ENCODE measurements at places on chromosomes 13 and 19.

DNA sequence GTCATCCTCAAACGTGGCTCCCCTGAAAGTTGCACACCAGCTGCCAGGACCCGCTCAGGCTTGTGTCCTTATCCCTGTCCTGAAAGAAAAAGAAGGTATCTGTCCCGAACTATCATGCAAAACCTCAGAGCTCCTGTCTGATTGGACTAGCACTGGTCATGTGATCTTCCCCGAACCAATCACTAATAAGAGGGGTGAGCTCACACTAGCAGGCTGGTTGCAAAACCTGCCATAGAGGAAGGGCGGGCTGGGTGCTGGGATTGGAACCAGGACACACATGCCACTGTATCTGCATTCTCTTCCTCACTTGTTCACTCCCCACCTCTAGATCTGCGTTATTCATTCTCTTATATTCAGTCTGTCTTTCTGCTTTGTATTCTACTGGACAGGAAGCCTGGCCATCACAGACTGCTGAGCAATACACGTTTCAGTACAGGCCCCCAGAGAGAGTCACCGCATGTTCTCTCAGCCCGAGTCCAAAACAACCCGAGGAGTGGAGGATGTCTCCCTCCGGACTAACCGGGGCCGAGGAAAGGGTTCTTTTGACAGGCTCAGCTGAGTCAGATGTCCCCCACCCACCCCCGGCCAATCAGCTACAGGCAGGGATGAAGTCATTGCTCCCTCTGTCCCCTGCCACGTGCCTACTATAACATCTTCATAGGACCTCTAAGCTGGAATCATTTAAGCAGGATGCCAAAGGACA is 97.7 kb downstream of the SIPA1L3 start:
- DNase-seq = peak; percentile 91

DNA sequence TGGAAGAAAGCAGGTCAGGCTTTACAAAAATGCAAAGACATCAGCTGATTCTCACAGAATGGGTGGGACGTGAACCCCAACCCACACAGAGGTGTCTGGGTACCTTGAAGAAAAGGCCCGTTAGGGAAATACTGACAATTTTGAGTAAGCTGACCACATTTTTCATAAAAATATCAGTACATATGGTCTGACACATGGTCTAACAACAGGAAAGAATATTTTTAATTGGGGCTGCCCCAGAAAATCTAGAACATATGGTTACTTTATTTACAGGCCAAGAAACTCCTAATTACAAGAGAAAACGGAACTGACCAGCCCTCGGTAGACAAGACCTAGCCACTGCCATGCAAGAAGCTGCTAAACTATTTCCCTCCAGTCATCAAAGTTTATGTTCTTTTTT is 48.7 kb upstream of the ITM2B start:
- no peak for DNase-seq

GRCh38 chr19:10549733-10550132 is 6.0 kb downstream of the ATG4D start:
- DNase-seq = no peak

GRCh38 chr19:900302-901111 is 7.2 kb downstream of the RNU6-9 start:
- no peak for DNase-seq

DNA sequence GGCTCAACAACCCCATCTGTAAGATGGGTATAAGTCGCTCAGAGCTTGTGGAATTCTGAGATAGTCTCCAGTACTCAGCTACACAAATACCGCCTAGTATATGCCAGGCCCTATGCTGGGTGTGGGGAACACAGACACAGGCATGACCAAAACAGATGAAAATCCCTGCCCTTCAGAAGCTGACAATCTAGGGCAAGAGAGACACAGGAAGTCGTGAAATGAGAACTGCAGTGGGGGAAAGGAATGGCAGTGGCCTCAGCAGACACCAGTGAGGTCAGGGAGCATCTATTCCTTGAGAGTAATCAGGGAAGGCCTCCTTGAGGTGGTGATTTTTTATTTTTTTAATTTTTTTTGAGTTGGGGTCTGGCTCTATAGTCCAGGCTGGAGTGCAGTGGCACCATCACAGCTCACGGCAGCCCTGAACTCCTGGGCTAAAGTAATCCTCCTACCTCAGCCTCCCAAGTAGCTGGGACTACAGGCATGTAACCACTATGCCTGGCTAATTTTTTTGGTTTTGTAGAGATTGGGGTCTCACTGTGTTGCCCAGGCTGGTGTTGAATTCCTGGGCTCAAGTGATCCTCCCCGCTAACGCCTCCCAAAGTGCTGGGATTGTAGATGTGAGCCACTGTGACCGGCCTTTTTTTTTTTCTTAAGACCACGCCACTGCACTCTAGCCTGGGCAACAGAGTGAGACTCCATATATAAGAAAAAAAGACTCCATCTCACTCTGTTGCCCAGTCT is 3.2 kb downstream of the TMIGD2 start:
- DNase-seq = no peak

DNA sequence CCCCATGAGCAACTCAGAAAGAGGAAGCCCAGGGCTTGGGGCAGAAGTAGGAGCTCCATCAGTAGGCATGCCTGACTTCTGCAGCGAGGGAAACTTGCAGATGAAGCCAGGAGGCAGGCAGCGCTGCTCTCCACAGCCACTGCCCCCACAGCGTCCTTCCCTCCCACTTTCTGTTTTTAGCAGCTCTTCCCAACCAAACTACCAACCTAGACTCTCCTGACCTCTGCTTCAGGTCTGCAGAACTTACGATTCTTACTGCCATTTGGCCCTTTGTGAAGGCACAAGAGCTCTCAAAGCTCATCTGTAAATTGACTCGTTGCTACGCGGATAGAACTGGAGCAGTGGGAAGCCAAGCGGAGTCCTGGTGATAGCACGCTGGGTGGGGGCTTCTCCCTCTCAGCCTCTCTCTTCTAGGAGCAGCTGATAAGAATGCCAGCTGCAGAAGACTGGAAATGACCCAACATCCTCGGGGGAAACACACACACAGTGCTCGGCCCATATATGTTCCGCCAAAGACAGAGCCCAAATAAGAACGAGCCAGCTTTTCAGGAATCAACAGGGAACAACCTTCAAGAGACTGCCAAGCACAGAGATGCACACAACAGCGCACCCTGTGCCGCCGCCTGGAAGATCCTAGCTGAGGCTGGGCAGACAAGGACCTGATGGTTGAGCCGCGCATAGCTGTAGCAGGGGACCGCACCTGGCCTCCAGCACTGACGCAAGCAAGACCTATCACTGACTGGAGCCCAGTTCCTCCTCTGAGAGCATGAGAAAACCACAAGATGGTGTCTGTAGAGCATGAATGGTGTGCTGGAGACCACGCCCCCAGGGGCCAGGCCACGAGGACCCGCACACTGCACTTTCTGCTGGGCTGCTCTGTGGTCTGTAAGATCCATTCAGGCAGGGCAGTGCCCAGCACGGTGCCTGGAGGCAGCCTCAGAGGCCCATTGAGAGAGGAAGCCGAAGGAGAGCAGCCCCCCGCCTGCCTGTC is 15.9 kb upstream of the SLC35E1 start:
- DNase-seq = no peak

GRCh38 chr13:95703576-95703975 is 26.6 kb downstream of the DNAJC3 start:
- no peak for DNase-seq

- no peak for DNase-seq
Observed at GRCh38 chr19:38700350-38700901, 43.8 kb downstream of the CAPN12 start.

DNA sequence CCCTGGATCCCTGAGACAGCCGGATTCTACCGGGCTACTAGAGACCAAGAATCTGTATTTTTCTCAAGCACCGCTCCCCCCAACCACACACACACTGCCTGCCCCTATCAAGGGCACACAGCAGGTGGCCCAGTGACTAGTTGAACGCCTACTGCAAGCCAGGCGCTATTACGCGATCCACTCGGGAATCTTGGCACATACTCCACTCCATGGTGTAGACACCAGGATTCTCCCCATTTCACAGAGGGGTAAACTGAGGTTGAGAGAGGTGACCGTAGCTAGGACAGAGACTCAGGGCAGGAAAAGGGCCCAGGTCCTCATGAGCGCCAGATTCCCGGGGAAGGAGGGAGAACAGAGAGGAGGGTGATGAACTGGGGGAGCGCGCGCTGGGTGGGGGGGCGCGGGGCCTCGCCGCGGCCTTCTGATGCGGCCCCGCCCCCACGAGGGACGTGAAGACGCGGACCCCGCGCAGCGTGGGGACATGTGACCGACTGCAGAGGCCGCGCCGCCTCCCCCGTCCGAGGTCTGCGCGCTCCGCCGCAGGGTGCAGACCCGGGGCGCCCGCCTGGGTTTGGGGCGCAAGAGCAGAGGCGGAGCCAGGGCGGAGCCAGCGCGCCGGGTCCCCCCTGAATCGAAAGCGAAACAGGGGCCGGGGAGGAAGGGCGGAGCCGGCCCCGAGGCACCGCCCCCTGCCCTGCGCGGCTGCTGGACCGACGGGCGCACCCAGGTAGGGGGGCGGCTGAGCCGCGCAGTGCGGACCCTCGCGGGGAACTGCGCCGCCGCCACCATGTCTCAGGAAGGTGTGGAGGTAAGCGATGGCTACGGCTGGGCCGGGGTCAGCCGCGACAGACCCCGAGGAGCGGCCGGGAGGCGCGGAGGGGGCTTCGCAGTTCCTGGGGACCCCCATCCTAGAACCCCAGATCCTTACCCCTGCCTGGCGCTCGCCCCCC is at the start of gene SHFL:
TSS of gene SHFL (plus strand) at position 677 of the 950 bp plus-strand sequence. CDS start at position 788, 111 bp downstream.
- no peak for DNase-seq

GRCh38 chr19:42122691-42123607 is 9.3 kb downstream of the POU2F2 start:
- DNase-seq = no peak

- DNase-seq = no peak
Observed at GRCh38 chr19:45141203-45141900, 19.4 kb downstream of the NKPD1 start.

Measured in coronary artery (tissue), 2 donors.